ENCODE measurements at places on chromosomes 1 and 21.
A peak's percentile ranks its signal among the peaks of the same experiment; 100 is the strongest.

- no peak for DNase-seq
Observed at GRCh38 chr21:35350965-35351364, 301.9 kb upstream of the RUNX1 start.

- peak; percentile 80 for DNase-seq
Observed at GRCh38 chr1:244047621-244048255, 3.3 kb upstream of the ZBTB18 start.

- no peak for DNase-seq
Observed at GRCh38 chr1:156165083-156165482, 11.7 kb downstream of the SEMA4A start.

GRCh38 chr1:162621256-162621655 lies 11.0 kb upstream of the DDR2 start:
- no peak for DNase-seq

DNA sequence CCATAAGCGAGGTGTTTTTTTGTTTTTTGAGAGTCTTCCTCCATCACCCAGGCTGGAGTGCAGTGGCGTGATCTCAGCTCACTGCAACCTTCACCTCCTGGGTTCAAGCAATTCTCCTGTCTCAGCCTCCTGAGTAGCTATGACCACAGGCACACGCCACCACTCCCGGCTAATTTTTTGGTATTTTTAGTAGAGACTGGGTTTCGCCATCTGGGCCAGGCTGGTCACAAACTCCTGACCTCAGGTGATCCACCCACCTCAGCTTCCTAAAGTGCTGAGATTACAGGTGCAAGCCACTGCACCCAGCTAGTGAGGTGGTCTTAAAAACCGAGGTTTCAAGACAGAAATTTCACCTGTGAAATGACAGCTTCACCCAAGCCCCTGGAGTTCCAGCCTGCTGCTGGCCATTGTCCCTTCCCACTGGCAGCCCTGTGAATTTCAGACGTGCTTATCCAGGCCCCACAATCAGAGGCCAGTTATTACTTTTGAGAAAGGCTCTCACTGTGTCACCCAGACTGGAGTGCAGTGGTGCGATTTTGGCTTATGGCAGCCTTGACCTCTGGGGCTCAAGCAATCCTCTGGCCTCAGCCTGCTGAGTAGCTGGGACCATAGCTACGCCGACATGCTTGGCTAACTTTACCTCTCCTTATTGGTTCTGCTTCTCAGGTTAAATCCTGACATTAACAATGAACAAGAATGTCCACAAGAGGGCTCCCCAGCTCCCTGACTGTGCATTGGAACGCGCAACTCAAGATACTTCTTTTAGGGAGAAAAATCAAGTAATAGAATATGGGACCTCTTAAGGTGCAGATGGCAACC lies 19.4 kb downstream of the ENO1 start:
- peak; percentile 73 for DNase-seq

All from CD4-positive, alpha-beta T cell treated with Interleukin-4 for 1 hour (primary cell).